ENCODE measurements at places on chromosomes 2 and 18.

DNA sequence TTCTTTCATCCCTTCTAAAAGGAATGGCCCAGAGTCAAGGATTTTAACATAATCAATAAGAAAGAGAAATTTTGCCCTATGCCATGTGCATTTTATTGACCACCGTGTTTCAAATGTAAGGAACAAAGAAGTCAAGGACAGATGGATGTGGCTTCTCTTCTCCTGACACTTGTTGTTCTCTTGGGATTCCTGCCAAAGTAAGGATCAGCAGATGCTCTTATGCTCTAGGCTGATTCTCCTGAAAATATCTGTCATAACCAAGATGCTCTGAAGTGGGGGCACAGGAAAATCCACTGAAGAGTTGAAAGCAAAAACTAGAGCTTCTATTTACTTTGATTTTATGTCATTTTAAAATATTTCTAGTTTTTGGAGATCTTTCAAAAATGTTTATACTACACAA lies 72.9 kb upstream of the SYT4 start:
- DNase-seq = no peak

GRCh38 chr2:131058920-131059319 lies 34.3 kb downstream of the FAM168B start:
- no peak for DNase-seq

- no peak for DNase-seq
Observed at GRCh38 chr2:120272763-120273481, 20.3 kb downstream of the RALB start.

DNA sequence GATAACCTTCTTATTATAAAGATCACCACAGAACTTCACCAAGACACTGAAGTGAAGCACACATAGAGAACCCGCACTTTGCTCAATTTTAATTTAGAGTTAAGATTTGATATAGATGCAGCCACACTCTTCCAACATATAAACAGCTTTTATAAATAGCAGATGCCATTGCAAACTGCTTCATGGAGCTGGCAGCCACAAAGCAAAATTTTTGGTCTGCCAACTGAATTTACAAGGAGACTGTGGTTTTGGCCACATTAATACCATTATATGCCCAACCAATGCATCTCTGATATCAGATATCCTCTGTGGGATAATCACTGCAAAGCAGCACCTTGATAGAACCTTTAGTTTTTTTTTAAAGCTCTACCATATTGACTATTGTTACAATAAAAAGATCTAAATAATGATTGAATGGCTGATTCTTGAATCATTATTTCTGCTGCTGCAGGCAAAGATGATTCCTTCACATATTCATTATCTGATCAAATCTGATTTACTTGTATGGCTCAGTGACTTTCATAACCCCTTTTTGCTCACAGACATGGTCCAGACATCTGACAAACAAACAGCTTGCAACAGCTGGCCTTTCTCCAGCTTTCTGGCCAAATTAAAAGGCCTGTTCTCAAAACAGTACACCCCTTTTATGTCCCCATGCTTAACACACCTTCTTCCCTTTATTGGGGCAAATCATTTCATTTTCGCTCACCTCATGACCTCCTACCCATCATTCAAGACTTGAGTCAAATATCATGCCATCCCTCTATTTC lies 88.4 kb downstream of the METTL4 start:
- DNase-seq = peak; percentile 40

DNA sequence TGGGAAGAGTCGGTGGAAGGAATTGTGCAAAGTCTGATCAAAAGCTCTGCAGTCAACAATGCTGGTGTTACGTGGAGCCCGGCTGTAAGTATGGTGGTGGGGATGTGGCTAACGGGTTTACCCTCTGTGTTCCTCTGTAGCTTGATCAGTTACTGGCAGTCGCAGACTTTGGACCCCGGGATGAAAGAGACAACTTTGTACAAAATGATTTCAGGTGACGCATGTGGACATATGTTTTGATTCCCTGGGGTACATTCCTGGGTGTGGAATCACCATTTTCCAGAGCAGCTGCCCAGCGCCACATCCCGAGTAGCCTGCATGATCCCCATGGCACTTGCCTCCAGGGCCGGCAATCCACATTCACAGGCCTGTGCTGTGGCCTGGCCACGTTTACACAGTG lies 9.8 kb downstream of the RBFA start:
- DNase-seq = no peak

DNA sequence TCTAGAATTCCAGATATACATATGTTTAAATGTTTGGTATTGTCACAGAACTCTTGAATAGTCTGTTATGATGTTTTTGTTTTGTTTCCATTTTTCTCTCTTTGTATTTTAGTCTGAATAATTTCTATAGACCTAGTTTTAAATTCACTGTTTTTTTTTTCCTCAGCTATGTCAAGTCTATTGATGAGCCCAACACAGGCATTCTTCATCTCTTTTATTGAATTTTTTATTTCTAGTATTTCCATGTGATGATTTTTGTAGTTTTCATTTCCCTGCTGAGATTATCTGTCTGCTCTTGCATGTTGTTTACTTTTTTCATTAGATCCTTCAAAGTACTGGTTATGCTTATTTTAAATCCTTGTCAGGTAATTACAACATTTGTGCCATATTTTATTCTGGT lies 254.7 kb downstream of the C1D start:
- no peak for DNase-seq

- no peak for DNase-seq
Observed at GRCh38 chr2:196747400-196747799, 52.1 kb downstream of the GTF3C3 start.

DNA sequence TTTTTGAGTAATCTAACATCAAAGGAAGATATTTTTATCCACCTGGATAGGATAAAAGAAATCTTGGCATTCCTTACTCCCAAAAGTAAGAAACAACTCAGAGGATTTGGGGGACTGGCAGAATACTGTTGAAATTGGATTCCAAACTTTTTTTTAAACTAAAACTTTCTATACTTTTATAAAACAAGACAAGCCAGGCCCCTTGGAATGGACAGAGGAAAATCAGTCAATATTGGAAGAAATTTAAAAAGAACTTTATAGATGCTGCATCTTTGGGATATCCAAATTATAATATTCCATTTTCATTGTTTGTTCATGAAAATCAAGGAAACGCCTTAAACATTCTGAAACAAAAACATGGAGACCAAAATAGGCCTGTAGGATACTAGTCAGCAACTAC lies 147.6 kb upstream of the PIEZO2 start:
- no peak for DNase-seq

GRCh38 chr18:32548688-32549087 lies 78.0 kb upstream of the GAREM1 start:
- DNase-seq = no peak

- DNase-seq = peak; percentile 91
Observed at GRCh38 chr2:19021721-19022120, 336.7 kb downstream of the OSR1 start.

GRCh38 chr2:9247786-9248185 lies 41.2 kb downstream of the ASAP2 start:
- no peak for DNase-seq

- no peak for DNase-seq
Observed at GRCh38 chr2:96344011-96344410, 8.4 kb downstream of the NCAPH start.
